ENCODE measurements at places on chromosomes 5 and 9.
A peak's percentile ranks its signal among the peaks of the same experiment; 100 is the strongest.

GRCh38 chr5:77155179-77155785 is 55.2 kb upstream of the PDE8B start:
- no peak for DNase-seq

- DNase-seq: peak; percentile 33
Observed at GRCh38 chr5:124438903-124439281, 307.5 kb downstream of the ZNF608 start.

GRCh38 chr9:69485466-69485865 is 160.5 kb downstream of the ENTREP1 start:
- no peak for DNase-seq

GRCh38 chr5:154196955-154197652 is 6.6 kb downstream of the GALNT10 start:
- no peak for DNase-seq

- peak; percentile 12 for DNase-seq
Observed at GRCh38 chr5:107248066-107248695, 422.6 kb downstream of the EFNA5 start.

DNA sequence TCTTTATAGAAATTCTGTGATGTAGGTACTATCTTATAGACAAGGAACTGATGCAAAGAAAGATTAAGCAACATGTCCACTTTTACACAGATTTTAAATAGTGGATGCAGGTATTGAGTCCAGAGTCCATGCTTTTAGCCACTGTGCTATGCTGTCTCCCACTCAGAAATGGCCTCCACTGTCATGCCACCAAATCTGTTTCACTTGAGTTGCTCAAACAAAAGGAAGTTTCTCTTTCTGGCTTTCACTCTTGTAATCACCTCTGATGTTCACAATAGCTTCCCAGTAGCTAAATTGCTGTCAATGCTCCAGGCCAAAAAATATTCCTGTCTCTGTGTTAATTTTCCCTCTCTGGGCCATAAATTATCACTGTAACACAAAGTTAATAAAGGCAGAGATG is 77.0 kb upstream of the RASA1 start:
- DNase-seq: no peak

DNA sequence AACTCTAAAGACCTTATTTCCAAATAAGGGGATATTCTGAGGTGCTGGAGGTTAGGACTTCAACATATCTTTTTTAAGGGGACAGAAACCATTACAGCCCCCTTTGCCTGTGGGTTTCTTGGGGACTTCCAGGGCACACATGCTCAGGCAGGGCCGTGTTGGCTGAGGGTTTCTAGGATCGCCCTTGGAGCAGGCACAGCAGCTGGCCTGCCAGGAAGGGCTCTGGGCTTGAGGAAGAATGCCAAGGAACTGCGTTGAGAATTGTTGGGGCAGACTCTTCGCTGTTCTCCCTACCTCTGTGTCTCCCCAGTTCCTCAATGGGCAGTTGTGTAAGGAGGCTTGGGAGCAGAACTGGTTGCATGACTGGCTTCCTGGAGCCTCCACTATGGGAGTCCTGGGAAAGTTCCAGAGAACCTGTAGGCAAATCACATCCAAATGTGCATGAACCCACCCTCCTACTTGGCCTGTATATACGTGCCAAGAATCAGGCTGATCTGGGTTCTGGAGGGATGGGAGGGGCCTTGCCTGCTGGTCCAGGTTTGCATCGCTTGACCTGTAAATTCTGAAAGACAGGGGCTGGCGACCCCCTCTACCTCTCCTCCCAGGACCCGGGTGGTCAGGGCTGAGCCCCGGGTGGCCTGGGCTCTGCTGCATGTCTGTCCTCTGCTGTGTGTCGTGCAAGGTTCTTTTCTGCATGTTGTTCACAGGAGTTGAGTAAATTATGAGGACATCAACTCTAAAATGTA is 65.5 kb downstream of the HSPA4 start:
- no peak for DNase-seq

DNA sequence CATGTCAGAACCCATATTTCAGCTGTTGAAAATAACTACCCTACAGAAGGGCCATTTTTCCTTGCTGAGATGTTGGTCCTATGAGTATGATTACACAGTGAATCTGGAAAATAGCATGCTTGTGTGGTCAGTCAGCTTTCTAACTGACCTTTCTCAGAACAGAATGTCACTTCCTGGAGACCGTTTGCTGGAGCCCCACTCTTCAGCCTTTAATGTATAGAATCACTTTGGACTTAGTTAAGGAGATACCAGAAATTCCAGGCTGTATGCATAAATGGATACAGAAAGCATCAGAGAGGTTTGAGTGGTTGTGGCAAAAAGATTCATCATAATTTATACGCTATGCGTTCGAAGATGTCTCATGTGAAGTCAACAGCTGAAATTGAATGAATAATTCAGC is 488.1 kb downstream of the EBF1 start:
- no peak for DNase-seq

DNA sequence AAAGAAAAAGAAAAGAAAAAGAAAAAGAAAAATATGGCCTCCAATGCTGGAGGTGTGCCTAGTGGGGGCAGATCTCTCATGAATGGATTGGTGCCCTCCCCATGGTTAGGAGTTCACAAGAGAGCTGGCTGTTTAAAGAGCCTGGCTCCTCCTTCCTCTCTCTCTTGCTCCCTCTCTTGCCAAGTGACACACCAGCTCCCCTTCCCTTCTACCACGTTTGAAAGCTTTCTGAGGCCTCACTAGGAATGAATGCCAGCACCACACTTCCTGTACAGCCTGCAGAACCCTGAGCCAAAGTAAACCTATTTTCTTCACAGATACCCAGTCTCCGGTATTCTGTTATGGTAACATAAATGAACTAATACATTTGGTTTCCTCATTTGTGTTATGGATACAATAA is 14.4 kb upstream of the GALNT10 start:
- DNase-seq: no peak

DNA sequence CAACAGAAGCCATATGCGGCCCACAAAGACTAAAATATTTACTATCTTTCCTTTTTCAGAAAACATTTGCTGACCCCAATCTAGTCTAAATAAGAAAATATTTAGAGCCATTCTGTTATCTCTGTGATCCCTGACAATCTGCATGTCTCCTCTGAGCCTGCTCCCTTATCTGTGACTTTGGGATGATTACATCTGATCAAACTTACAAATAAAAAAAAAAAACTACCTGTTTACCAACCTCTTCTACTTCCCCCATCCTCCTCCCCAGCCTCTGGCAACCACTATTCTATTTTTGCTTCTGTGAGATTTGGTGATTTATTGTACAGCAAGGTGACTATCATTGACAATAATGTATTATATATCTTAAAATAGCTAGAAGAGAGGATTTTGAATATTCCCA is 176.3 kb upstream of the CD180 start:
- no peak for DNase-seq

GRCh38 chr9:125558453-125559092 is 148.4 kb downstream of the MAPKAP1 start:
- DNase-seq: peak; percentile 57

- no peak for DNase-seq
Observed at GRCh38 chr9:69797675-69798074, 22.9 kb upstream of the CFAP95 start.

- DNase-seq: no peak
Observed at GRCh38 chr9:76692458-76693129, 71.6 kb upstream of the PCA3 start.

GRCh38 chr9:25861421-25861820 is 183.2 kb upstream of the TUSC1 start:
- DNase-seq: no peak

- DNase-seq: no peak
Observed at GRCh38 chr9:85528607-85529006, 213.1 kb downstream of the AGTPBP1 start.

DNA sequence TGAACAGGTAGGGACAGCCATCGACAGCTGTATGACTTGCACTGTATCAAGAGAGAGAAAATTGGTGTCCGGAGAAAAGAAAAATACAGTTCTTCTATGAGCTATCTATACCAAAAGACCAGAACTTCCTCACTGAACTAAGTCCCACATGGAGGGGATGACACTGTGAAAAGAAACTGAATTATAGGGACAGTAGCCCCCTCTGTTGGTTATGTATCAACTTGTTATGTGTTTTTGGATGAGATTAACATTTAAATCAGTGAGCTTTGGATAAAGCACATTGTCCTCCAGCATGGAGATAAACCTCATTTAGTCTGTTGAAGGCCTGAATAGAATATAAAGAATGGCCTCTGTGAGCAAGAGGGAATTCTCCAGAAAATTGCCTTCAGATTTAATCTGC is 176.6 kb upstream of the SH3GL2 start:
- no peak for DNase-seq

- no peak for DNase-seq
Observed at GRCh38 chr9:87547671-87548081, 50.0 kb downstream of the DAPK1 start.

GRCh38 chr9:127035423-127035822 is 87.0 kb downstream of the ANGPTL2 start:
- no peak for DNase-seq

DNA sequence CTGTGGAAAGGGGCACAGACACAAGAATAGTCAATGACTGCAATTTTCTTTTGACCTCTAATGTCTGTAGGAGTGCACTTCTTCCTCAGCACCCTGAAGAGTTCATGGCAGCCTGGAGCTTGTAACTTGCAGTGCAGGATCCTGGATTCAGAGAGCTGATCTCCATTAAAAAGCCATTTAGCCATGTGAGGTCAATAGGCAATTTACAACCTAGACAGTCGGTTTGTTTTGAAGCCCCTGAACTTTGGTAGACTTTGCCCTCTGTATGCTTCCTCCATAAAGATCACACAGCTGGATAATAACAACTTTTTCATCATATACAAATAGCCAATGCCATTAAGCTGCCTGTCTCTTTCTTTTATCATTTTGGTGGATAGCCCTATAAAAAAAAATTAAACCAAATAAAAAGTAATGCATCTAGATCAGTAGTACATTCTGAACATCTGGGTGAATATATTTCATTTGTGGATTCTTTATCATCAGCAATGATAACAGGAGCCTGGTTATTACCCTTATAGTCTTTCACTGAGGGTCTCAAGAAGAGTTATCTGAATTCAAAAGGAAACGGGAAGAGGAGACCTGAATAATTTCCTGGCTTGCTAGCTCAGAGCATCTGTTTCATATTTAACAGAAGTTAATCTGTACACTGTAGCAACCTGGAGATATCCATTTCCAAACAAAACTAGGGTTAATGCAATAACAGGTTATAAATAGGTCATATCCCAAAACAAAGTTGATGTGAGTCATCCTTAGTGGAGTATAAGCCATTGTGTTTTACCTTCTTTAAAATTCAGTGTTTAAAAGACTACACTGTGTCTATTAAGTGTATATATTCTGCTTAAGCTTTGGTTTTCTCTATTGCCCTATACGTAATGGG is 193.8 kb upstream of the ACTBL2 start:
- DNase-seq: no peak

DNA sequence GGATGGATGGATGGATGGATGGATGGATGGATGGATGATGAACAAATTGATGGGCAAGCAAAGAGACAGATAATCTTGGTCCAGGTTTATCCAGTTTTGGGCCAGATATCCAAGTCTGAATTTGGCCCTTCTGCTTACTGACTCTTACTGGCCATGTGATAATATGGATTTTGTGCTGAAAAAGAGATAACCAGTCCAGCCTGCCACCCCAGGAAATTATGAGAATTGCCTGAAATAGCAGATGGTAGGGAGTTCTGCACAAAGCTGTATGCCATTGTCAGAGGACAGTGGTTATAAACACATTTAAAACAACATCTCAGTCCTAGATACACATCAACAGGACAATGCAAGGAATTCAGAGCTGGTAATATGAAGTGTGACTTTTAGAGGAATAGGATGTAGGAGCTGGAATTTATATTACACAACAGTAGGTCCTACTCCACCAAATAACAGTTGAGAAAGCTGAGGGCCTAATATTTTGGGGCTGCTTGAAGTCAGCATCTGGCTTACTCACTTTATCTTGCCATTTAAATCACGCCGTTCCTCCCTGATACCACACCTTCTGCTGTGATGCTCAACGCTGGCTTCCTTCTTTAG is 9.0 kb upstream of the FAT2 start:
- no peak for DNase-seq

DNA sequence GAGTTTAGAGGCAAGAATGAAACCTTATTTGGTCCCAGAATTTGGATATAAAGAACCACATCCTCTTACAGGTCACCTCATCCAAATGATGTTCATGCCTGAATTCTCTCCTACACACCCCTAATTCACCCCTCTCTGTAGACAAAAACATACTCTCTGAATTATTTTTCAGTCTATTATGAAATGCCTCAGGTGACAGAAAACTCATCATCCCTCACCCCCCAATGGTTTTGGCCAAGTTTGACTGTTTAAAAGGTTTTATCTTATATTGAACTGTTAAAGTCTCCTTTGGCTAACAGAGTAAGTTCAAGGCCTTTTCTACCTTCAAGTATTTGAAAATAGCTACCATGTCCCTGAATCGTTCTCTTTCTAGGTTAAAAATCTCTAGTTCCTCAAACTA is 2.3 kb upstream of the CD180 start:
- no peak for DNase-seq

GRCh38 chr5:136028782-136029742 is at the start of gene TGFBI:
Gene TGFBI, plus strand, starts transcription at chr5:136028988. Its CDS starts 68 bp downstream, at chr5:136029056.
- no peak for DNase-seq

DNA sequence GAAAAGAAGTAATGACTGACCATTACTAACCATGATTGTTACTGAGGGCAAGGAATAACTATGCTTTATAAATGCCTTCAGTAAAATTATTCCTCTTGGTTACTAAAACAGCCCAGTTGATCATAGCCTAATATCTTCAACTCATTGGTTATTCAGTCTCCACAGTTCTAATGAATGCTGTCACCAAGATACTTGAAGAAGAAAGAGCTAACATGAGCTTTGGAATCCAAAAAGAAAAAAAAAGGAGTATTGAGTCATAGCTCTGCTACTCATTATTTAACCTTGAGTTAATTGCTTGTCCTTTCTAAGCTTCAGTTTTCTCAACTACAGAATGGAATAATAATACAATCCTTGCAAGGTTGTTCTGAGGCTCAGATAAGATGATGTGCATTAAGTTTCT is 187.7 kb downstream of the BRINP1 start:
- DNase-seq: no peak

DNA sequence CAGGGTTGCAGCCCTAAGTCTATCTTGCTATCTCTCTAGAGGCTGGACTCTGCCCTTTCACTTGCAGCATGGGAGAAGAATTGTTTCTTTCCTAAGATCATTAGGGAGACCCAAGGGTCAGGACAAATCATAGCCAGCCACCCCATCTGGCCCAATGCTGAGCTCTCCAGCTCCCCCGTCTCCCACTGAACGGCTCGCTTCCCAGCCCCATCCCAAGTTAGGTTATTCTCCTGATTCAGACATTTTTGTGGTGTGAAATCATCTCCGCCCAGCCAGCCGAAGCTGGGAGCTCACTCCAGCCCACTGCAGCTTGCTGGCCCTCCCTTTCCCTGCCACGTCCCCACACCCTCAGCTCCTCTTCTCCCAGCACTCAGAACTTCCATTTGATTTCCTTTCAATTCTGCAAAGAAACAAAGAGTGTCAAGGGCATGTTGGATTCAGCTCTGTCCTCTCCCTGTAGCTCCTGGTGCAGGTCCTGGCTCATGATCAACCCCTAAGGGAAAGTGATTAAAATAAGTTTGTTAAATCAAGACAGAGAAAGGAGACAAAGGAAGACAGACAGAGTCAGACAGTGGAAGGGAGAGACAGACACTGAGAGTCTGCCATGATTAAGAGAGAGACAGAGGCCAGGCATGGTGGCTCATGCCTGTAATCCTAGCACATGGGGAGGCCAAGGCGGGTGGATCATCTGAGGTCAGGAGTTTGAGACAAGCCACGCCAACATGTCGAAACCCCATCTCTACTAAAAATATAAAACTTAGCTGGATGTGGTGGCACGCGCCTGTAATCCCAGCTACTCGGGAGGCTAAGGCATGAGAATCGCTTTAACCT is 12.6 kb upstream of the SPARC start:
- no peak for DNase-seq

GRCh38 chr5:170268153-170268689 is 29.4 kb downstream of the LCP2 start:
- no peak for DNase-seq
